ENCODE measurements at places on chromosomes 3 and 15.
A peak's percentile ranks its signal among the peaks of the same experiment; 100 is the strongest.

GRCh38 chr3:146496251-146496650, 26.9 kb upstream of the PLSCR2 start:
- DNase-seq: no peak

DNA sequence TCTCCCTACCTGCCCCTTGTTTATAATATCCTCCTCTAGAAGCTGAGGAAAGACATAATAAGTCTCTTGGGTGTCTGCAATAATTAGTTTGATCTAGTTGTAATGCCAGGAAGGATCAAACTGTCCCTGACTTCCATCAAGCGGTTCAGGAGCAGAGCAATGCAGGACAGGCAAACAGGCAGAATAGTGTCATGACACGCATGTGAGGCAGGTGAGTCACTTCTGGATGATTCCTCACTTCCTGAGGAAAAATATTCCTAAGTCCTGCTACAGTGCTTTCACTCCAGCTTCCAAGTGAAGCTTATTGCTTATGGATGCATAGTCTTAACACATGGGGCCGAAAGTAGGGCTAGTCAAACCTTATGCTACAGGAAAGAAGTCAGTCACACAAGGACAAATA, 85.8 kb downstream of the GREM1 start:
- DNase-seq: no peak

DNA sequence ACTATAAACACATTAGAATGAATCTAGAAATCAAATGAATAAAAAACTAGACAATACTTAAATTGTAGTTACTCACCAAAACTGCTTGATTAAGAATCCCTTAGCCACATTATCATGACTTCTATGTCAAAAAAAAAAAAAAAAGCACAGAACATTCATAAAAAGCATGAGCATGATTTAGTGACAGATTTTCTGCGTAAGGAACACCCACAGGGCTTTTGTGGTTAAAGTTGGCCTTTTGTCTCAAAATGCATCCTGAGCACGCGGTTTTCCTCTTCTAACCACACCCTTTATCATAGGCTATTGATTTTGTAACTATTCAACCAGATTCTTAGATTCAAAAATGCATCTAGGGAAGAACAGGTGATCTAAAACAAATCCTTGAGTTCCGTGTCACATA, 334.0 kb upstream of the NR2F2 start:
- DNase-seq: no peak

DNA sequence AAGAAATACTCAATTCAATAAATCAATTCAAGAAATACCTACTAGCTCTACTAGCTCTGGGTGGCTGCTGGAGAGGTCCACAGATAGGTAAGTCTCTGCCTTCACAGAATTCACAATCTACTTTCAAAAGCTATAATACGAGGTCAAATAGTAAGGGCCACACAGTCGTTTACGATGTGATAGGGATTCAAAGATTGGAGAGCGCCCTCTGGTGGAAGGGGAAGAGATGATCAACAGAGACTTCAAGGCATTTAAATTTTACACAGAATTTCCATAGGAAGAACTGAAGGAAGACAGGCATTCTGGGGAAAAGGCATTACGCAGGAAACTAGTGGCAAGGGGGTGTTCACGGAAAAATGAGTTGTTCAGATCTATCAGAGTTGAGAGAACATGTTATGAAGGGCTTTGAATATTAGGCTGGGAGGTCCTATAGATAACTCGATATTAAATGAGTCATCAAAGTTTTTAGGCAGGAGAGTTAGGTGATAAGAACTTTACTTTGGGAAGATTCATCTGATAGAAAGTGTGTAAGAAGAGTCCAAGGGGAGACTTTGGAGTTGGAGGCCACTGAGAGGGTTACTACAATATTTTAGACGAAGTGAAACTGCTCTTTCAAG, 128.8 kb downstream of the FRMD5 start:
- DNase-seq: peak; percentile 33

GRCh38 chr15:39669661-39670060, 88.8 kb downstream of the THBS1 start:
- DNase-seq: no peak

DNA sequence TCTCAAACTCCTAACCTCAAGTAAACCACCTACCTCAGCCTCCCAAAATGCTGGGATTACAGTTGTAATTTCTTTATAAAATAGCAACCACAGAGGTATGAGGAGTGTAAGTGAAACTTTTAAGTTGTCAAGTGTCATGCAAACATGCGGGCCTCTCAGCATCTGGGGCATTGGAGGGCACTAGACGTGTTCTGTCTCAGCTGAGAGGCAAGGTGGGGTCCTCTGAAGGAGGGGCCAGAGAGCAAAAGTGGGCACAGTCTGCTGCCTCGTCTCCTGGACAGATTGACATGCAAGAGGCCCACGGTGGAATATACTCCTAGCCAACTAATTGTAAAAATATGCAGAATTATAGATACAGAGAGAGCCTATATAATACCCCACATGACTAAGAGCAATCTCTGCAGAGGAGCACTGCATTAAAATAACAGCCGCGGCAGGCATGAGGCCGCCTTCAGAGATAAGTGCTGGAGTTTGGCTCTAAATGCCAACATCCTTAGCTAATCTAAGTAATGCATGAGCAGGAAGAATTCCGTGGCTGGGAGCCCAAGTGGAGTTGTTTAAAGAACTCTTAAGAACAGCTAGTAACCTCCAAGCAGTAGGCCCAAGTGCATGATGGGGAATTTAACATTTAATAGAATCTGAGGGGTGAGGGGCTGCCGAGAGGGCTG, 87.8 kb upstream of the RNU6-1 start:
- DNase-seq: no peak

DNA sequence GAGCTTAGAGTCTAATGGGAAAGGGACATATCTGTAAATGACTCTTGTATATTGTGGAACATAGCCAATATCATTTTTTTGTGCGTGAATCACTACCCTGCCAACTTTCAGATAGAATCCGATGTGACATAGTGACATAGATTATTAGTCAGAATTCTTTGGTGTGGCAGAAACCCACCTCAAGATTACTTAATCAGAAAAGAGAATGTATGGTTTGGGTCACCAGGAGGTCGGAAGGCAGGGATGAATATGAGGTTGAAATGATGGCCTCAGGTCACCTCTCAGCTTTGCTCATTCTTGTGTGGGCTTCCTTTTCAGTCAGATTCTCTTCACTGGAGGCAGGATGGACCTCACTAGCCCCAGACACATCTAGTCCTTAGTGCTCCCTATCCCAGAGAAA, 41.4 kb downstream of the SNAPC5 start:
- no peak for DNase-seq

DNA sequence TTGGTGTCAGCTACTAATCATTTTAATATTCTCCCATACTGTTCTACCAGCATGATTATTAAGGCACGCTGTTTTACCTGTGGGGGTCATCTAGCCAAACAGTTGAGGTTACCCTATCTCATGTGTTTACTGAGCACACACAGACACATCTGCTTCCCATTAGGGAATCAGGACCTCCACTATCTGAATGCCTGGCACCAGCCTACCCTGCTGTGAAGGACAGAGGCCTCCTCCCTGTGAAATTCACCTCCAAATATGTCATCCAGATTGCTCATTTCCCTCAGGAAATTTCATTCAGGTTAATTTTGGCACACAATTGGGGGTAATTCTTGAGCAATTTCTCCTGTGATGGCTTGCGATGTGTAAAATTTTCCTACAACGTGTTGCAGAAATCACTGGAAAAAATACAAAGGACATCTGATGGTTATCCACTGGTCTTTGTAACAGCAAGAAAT, 155.6 kb upstream of the NR2E3 start:
- no peak for DNase-seq

DNA sequence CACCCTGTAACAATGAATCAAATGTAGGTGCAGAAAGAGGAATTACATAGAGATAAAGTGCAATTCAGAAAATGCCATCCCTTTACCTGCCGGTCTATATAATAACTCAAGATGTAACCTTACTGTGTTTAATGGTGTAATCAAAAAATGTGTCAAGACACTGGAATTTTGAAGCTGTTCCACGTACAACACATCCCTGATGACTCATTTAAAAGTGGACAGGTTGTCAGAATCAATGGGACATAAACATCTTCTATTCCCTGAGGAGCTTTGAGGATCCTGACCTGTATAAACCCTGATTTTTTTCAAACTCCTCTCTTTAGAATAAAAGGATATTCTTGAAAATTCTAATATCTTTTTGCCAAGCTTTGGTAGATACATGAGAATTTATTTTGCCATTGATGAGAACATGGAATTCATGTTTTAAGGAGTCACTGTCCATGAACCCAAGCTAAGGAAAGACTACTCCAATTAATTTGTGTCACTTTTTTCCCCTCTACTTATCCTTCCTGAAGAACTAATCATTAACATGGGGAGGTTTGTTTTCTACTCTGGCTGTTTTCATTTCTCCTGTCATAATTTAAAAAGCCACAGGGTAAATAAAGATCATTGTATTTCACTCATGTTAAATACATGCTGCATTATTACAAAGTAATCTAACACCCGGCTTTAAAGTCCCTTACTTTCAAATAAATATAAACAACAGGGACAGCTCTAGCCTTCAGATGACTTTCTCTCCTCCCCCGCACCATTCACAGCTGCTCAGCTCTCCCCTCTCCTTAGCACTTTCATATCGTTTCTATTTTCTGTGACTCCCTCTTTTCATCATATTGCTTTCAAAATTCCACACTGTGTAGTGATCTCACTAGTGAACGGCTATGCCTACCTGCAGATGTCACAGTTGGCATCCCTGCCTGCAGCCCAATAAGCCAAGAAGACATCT, 138.3 kb downstream of the TAFA4 start:
- no peak for DNase-seq

GRCh38 chr3:151673974-151674373, 59.8 kb upstream of the AADACL2 start:
- no peak for DNase-seq

- no peak for DNase-seq
Observed at GRCh38 chr3:100107221-100107814, 7.0 kb downstream of the FILIP1L start.

DNA sequence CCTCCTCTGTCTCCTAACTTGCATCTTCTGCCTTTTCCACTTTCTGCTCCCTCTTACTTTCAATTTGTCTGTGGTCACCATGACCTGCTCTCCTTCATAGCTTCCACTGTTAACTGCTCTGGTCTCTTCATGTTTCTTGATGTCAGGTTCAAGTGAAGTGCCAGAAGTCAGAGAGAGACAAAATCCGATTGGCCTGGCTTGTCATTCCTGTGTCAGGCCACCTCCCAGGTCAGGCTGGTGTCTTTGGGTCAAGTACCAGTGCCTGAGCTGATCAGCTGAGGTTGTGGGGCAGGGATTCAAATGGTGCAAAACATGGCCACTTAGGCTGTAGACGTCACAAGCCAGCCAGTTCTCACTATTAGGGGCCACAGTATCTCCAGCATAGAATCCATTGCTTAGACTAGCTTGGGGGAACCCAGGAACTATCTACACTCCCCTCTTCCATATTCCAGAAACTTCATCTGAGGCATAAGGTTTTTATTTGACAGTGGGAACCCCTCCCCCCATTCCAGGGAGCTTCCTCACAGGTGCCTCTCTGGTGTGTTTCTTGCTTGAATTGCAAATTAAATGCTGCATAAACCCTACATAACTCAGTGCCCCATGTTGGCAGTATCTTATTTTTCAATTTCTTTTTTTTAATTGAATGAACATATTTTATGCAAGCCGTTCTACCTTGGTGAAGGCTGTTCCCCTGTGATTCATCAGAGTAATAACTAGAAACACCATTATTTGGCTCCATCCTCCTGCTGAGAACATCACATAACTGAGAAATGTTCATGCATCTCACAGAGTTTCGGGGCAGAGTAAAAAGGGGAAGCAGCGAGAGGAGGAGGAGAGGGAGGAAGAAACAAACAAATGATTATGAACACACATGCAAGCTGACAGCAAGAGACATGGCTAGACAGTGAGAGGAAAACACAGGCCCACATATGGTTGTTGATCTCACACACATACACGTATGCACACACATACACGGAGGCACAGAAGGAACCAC, 175.8 kb downstream of the TLE3 start:
- DNase-seq: no peak

- DNase-seq: no peak
Observed at GRCh38 chr3:143793971-143794370, 54.3 kb downstream of the SLC9A9 start.

DNA sequence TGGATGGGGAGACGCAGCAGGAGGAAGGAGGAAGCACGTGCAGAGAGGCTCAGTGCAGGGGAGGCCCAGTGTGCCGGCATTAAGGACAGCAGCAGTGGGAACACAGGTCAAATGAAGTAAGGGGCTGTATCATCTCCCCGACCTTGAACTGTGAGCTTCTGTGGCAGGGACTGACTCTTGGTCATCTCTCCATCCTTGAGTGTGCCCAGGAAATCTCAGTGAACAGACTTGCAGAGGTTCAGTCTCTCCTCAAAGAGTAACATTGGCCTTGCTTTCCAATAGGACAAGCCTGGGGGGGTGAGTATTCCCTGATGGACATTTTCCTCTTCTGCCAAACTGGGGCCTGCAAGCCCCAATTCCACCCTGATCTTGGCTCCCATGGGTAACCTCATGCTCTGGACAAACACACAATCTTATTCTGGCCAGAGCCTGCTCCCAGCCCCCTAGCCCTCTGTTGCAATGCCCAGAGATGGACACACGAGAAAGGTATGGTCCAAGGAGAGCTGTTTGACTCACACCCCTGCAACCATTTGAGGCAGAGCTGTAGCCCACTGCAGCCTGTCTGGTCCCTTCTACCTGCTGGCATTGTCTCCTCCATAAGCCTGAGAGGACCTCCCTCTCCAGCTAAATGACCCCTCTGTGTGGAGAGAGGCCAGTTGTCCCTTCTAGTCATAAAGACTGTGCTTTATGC, 50.9 kb downstream of the TLE3 start:
- DNase-seq: no peak

DNA sequence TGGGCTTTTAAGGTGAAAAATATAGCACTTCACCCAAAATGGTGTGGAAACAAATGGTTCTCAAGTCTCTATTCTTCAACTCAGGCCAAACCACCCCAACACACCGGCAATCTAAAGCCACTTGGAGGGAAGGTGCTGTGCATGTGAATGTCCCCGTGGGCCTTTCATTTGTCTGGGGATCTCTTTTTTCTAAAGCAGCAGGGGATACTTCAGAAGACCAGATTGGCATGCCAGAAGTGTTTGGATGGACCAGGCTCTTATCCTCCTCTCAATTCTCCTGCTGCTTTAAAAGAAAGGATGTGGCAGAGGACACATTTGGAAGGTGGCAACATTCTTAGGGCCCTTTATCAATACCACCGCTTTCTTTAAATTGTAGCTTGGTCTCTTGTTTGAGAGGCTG, 193.1 kb downstream of the MEIS2 start:
- no peak for DNase-seq

DNA sequence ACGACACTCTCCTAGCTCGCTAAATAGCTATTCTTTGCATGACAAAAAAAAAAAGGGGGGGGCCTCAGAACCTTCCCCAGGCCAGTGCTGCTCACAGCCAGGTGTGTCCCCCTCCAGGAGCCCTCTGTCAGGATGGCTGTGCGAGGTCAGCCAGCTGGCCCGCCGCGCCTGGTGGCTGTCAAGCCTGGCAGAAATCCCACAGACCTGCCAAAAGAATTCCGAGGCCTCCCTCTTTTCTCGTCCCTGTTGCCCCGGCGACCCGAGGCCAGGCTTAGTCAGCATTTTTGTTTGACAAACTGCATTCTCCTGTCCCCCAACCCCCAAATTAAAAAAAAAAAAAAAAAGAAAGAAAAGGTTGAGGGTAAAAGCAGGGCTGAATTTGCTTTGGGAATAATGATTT, 61.9 kb downstream of the TM4SF4 start:
- DNase-seq: no peak
